ENCODE measurements at places on chromosomes 12 and 14.

DNA sequence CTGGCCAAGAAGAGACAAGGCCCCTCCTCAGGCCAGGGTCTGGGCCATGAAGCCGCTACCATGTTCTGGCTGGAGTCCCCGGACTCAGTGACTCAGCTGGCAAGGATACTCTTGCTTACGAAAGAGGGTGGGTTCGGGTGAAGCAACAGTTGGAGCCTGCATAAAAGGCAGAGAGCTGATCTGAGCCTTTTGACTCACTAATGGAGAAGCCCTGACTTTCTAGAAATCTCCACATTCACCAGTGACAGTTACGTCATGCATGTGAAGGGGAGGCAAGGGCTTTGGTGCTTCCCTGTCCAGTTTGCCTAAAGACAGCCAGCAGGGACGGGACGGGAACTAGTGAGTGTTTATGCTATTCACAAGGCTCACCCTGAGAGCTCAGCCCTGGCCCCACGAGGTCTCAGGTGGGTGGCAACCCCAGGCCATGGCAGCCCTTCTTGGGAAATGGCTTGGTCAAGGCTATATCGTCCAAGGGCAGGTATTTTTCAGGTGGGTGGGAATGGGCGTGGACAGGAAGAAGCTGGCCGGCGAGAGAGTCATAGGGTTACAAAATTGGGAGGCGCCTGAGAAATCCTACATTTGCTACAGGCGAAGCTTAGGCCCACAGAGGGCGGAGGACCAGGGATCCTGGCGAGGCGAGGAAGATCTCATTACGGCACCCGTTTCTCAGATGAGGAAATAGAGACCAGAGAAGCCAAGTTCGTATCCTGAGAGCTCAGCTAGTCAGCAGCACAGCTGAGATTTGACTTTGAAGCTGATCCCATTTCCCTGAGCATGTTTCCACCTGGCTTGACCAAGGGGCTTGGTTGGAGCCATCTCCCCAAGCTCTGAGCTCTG, 314.6 kb downstream of the BCL11B start:
- H3K4me3 ChIP-seq, result no peak overlapping the region
- no peaks in the 10 kb centered on the region for H3K4me1 ChIP-seq
- no peaks in the 10 kb centered on the region for H3K27me3 ChIP-seq
- DNase-seq, result no peak

DNA sequence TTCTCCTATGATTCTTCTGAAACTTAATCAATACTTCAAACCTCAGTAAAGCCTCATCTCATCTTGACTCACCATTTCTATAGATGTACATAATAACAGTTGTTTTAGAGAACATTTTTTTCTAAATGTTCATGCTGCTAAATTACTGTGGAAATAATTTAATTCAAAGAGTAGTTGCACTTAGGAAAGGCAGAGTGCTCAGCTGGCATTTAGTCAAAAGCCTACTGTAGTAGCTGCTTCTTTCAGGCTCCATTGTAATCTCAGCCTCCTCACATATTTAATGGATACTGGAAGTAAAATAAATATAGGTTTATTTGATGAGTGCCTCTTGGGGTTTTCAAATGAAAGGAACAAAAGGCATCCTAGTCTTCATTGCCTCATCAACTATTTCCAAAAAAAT, 325.0 kb downstream of the CCER1 start:
- H3K27ac ChIP-seq, result no peak overlapping the region
- no peak overlapping the region for H3K4me3 ChIP-seq
- H3K27me3 ChIP-seq, result no peaks in the 10 kb centered on the region
- no peak for DNase-seq
- no peaks in the 10 kb centered on the region for H3K4me1 ChIP-seq

DNA sequence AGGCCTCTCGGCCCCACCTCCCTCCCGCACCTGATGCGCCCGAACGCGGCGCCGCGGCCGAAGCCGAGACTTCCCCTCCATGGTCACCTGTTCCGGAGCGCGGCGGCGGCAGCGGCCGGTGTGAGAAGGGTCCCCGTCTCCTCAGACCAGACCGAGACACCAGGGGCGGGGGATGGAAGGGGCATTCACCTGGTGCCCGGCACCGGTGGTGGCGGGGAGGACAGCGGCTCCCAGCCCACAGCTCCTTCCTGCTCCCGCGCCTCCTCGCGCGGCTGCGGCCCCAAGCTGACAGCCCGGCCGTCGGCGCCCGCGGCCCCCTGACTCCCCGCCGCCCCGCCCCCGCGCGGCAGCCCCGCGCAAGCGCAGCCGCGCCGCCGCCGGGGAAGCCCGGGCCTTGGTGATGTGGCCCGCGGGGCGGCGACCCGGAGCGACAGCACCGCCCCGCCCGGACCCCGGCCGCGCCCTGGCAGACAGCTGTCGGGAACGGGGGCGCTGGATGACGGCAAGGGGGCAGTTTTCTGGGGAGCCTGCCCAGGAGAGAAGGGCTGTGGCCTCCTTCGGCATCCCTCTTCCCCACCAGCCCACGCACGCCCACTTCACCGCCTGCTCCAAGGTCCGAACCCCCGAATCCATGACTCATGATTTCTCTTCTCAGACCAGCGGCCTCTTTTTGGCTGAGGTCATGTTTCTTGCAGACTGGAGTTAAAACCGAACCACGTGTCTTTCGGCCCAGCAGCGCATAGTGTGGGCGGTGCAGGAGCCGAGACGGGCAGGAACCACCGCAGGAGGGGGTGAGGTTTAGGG, at the start of gene SLC41A2:
Gene SLC41A2 (minus strand): TSS at position 290 of the 804 bp plus-strand sequence. CDS start 29,763 bp downstream, outside the sequence.
- H3K4me1 ChIP-seq, result peaks cover 17% of the 10 kb centered on the region
- peak; percentile 83 for DNase-seq
- H3K36me3 ChIP-seq, result no peaks in the 10 kb centered on the region
- H3K4me3 ChIP-seq, result peak within 1 kb of the TSS; percentile 87

GRCh38 chr12:88334271-88334670, 192.2 kb downstream of the TMTC3 start:
- no peaks in the 10 kb centered on the region for H3K36me3 ChIP-seq
- no peak overlapping the region for H3K27ac ChIP-seq
- no peak for DNase-seq
- no peak overlapping the region for H3K4me3 ChIP-seq
- no peaks in the 10 kb centered on the region for H3K27me3 ChIP-seq
- H3K4me1 ChIP-seq, result no peaks in the 10 kb centered on the region

DNA sequence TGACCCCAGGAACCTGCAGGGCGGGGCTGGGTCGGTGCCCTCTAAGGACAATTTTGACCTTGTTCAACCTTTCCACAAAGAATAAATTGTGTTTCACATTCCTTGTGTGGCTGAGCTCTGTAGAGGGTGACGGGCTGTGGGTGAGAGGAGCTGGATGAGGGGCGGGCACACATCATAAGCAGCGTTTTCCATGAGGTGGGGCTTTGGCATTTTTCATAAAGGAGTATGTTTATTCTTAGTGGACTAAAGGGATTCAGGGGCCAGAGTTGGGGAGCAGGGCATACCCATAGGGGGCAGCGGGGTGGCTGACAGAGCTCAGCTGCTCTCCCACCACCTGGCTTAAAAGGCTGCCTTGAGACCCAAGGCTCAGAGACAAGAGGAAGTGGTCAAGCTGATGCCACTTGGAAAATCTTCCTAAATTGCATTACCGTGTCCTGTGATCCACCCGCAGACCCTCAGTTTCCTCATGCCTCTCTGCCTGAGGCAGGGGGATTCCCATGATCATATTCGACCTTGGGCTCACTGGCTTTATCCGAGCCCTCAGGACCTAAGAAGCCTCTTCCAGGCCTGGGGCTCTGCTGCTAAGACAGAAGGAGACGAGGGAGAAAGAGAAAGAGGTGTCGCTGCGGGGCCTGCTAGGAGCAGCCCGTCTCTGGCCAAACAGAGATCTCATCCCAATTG, 11.4 kb downstream of the MMP14 start:
- DNase-seq, result no peak
- no peaks in the 10 kb centered on the region for H3K36me3 ChIP-seq
- peaks cover under 1% of the 10 kb centered on the region for H3K4me1 ChIP-seq
- no peaks in the 10 kb centered on the region for H3K27me3 ChIP-seq
- H3K27ac ChIP-seq, result no peak overlapping the region
